DMS 273 treated with DMSO at 0.1 percent for 48 hours (cell line): ENCODE measurements at places on chromosomes 12 and 14.

GRCh38 chr14:92161521-92161920 lies 39.8 kb downstream of the CPSF2 start:
- no peak for DNase-seq

DNA sequence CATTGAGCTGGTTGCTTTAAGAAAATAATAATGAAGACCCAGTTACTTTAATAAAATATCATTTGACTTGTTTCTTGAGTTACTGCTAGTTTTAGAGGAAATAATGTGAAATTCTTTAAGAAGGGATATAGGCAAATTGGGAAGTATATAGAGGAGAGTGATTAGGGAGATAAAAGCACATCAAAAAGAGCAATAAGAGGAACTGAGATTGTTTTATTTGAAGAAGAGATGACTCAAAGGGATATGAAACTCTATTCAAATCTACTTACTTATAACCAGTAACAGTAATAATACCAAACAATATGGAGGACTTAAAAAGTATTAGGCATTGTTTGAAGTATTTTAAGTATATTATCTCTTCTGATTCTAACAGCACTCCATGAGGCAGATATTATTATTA lies 37.1 kb downstream of the LRRK2 start:
- no peak for DNase-seq

DNA sequence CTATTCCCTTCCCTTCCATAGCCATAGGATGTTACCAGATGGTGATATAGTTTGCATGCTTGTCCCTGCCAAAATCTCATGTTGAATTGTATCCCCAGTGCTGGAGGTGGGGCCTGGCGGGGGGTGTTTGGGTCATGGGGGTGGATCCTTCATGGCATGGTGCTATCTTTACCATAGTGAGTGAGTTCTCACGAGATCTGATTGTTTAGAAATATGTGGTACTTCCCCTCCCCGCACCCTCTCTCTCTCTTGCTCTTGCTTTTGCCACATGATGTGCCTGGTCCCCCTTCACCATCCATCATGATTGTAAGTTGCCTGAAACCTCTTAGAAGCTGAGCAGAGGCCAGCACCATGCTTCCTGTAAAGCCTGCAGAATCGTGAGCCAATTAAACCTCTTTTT lies 181.3 kb downstream of the CAND1 start:
- no peak for DNase-seq

- no peak for DNase-seq
Measured at GRCh38 chr14:95174184-95174792, 17.0 kb upstream of the DICER1 start.

- peak; percentile 80 for DNase-seq
Measured at GRCh38 chr12:74537126-74537706, 419 bp upstream of the ATXN7L3B start.

GRCh38 chr12:49874142-49874897 lies 29.4 kb downstream of the FAIM2 start:
- DNase-seq, result no peak

DNA sequence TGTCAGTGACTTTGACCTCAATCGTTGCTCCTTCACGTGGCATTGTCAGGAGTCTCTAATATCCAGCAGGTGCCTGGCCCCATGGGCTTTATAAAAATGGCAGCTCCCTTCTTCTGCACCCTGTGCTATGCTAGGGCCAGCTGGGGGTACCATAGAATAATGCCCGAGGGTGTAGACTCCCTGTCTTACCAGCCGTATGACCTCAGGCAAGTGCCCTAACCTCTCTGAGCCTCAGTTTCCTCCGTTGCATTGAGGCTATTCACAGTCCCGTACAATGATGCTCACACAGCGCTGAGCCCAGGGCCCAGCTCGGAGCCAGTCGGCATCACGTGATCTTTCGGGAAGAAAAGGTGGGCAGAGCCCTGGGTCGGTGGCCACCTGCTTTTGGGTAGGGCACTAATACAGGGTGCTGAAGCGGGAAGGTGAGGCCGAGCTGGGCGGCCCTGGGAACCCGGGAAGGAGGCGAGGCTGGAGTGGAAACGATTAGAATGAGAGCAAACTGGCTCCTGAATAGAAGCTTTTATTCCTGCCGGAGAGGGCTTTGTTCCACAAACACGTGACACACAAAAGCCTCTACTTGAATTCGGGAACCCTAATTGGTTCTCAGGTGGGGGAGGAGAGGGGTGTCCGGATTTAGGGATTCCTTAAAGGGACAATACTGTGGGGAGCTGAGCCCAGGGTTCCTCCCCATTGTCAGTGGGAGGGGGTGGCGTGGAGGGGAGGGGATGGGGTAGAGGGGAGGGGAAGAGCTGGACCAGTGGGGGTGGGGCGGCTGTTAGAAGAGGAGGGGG lies 19.9 kb upstream of the MSI1 start:
- DNase-seq, result no peak

DNA sequence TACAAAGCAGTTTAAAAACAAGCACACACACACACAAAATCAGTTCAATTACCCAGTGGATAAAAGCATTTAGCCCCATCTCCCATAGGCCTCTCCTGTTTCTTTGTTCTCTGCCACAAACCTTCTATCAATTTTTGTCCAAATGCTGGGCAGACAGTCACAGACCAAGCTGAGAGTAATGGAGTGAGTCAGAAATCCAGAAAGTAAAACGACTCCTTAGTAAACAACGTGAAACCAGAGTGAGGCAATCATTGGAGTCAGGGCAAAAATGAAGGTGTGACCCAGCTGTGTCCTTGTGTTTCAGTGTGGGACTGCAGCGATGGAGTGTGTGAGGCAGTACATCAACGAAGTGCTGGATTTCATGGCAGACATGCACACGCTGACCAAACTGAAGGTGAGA lies 102.0 kb downstream of the PRIMA1 start:
- DNase-seq, result no peak

DNA sequence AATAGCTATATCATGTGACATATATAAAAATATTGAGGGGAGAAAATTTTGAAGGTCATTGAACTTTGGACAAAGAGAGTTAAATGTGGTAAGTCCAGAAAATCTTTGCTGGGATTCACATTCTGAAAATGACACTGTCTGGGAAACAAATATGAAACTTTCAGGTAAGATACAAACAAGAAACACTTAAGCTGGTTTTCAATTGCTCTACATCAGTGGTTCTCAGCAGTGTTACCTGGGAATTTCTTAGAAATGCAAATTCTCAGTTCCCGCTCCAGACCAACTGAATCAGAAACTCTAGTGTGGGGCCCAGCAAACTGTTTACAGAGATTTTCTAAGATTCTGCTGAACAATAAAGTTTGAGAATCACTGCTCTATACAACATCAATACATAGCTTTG lies 3.6 kb upstream of the CDK17 start:
- no peak for DNase-seq

DNA sequence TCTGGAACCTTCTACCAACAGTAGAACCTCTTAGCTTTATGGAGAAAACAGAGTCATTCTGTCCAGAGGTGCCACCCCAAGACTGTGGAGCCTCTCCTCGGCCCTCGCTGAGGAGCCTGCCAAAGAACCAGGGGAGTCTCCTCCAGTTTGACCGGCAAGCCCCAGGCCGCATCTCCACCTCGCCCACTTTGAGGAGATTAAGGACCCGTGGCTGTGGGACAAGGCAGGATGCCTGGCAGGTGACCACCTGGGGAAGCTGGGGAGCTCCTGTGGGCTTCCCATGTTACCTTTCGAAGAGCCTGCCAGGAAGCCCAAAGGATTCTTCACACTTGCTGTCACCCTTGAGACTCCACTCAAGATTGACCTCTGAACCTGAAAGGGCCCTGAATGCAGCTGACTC lies 3.8 kb downstream of the PLEKHG7 start:
- DNase-seq, result no peak

DNA sequence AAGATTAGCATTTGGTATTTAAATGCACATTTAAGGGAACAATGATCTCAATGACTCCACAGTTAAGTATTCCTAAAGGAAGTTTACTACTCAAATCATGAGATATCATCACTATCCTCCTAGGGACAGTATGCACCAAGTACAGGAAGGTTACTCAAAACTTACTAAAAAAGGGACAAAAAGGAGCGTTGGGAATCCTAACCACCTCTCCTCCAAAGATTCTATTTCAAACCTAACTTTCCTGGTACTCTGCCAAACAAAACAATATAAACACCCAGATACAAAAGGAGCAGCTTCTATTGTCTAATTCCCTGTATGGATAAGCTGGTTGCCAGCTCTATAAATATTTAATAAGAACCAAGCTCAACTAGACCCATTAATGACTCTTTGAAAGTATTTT lies 377.7 kb downstream of the NUAK1 start:
- no peak for DNase-seq

- DNase-seq, result no peak
Measured at GRCh38 chr14:56995010-56995409, 184.7 kb upstream of the OTX2 start.

- no peak for DNase-seq
Measured at GRCh38 chr12:54716261-54716660, 68.1 kb upstream of the DCD start.

DNA sequence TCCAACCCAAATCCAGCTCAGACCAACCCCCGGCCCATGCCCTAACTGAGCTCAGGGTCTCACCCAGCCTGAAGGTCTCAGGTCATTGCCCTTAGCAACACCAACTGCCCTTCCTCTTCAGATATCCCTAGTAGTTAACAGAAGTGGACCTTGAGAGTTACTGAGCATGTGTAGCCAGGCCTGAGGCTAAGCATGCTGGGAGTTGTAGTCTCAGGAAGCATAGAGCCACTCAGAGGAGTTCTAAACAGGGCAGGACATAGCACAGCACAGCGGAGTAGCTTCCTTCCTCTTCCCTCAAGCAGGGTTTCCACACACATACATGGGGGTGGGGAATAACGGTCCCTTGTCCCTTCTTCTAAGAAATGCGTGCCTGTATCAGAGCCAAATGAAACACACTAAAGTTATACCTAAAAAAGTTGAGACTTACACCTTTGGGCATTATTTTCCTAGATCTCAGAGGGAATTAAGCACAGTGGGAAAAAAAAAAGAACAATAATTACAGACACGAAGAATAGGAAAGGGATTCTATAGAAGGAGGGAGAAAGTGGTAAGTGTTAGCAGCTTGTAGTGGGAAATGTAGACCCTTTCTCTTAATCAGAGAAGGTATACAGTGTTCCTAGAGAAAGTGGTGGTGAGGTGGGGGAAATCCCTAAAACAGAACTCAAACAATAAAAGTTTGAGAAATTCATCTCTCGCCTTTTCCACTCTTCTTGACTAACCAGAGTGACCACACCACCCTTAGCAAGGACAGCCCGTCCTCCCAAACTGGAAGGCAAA lies 4.4 kb downstream of the KMT2D start:
- DNase-seq, result no peak

- DNase-seq, result no peak
Measured at GRCh38 chr12:95633049-95633731, 81.9 kb upstream of the USP44 start.

- DNase-seq, result no peak
Measured at GRCh38 chr12:116561181-116561821, 2.1 kb downstream of the MAP1LC3B2 start.

- no peak for DNase-seq
Measured at GRCh38 chr14:21192875-21193535, 37.1 kb upstream of the OR5AU1 start.

GRCh38 chr14:77667331-77667730 lies 40.5 kb downstream of the ALKBH1 start:
- DNase-seq, result no peak

GRCh38 chr14:101972126-101972866 lies 7.9 kb downstream of the DYNC1H1 start:
- peak; percentile 75 for DNase-seq

DNA sequence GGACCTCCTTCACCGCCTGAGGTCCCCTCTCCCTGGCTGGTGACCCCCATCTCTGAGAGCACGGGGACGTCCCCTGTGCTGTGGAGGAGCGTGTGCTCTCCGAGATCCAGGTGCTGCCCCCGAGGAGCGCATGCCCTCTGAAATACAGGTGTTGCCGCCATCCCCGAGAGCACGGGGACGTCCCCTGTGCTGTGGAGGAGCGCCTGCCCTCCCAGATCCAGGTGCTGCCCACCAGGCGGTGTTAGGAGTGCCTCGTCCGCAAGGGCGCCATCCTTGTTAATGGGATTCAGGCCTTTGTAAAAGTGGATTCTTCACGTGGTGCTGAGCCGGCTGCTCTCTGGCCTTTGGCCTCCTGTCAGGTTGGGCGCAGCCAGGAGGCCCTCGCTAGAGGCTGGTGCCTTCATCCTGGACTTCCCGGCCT lies 10.1 kb downstream of the NOC4L start:
- DNase-seq, result no peak

- DNase-seq, result no peak
Measured at GRCh38 chr12:49678711-49679110, 28.5 kb downstream of the FMNL3 start.

GRCh38 chr14:62667421-62667914 lies 377.8 kb downstream of the KCNH5 start:
- no peak for DNase-seq

- peak; percentile 95 for DNase-seq
Measured at GRCh38 chr14:45135659-45136395, at the start of gene FANCM. FANCM (plus strand) TSS chr14:45135930; CDS start chr14:45136032, 102 bp downstream.

DNA sequence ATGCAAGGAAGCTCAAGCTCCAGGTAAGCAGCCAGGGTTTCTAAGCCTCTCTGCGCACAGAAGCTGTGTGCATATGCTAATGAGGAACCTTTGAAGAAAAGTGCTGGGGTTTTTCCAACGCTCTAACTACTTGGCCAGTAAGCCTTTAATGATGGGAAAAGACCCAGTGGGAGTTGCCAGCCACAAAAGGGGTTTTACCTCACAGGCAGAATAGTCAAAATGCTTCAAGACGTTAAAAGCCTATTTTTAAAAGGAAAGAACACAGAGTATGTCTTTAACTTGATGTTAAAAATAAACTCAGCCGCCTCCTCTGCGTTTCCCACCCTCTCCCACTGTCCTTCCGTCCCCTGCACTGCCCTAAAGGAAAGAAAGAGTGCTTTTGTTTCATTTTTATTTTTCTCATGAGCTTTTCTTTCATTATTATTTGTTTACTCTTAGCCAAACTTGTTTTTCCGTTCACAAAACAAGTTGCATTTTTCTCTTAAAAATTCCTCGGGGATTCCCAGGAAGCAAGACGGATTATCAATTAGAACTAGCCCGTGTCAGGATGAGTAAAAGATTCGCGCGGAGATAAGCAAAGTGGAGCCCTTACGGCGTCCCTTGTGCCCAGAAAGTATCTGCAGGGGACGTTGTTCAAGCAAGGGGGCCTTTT lies 209.8 kb upstream of the NUDT4 start:
- no peak for DNase-seq
